DMS153 (cell line): ENCODE measurements at places on chromosomes 7 and 10.

- no peak for DNase-seq
Measured at GRCh38 chr7:91949221-91950009, 8.8 kb downstream of the AKAP9 start.

DNA sequence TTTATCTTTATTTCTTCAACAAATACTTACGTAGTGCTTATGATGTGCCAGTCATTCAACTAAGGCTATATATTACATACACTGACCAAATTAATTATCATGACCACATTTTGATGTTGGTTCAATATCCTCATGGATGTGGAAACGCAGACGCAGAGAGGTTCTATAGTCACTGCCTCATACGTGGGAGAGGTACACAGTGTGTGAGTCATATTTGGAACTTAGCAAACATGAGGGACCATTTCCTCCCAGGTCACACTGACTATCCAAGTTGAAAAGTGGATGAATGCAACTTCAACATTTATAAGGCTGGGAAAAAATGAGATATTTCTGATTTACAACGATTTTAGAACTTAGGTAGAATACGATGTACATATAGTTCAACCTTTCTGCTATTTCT lies 113.6 kb downstream of the PRLHR start:
- DNase-seq, result no peak

- DNase-seq, result no peak
Measured at GRCh38 chr10:323651-324293, 188.5 kb downstream of the ZMYND11 start.

- no peak for DNase-seq
Measured at GRCh38 chr7:132124575-132124974, 451.7 kb downstream of the PLXNA4 start.

- no peak for DNase-seq
Measured at GRCh38 chr7:16586081-16586874, 59.3 kb downstream of the ANKMY2 start.

DNA sequence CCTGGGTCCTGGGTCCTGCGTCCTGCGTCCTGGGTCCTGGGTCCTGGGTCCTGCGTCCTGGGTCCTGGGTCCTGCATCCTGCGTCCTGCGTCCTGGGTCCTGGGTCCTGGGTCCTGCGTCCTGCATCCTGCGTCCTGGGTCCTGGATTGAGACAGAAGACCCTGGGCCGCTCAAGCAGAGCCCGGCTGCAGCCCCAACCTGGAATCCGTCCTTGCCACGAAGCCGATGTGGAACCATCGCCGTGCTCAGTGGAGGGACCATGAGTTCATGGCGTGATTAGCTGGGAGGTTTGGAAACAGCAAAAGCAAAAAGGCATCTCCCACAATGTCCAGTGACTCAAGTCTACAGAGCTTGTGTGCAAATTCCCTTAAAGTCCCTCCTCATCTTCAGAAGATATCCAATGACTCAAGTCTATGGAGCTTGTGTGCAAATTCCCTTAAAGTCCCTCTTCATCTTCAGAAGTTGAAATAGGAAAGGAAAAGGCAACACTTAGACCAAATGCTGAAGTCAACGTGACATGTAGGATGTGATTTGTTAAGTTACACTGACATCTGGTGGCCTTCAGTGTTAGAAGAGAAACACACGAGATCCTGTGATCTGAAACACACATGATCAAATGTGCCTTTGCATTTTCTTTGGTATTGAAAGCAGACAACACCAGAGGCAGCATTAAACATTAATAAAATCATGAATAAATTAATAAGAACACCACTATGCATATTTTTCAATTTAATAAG lies 179.9 kb downstream of the PTPRN2 start:
- DNase-seq, result peak; percentile 58

DNA sequence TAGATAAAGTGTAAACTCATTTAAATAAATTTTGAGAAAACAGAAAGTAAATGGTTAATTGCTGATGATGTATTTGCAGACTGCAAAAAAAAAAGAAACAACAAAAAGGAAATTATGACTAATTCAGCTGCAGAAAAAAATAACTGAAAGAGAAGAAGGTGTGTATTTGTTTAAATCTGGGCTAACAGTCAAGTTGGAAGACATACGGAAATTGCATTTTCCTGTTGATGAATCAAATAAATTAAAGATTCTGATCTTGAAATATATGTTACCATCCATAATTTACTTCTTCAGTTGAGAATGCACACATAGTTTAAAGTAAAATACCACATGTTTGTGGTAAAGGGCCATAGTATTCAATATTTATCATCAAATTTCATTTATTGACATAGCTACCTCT lies 19.3 kb upstream of the ING3 start:
- DNase-seq, result no peak

- DNase-seq, result no peak
Measured at GRCh38 chr7:28536259-28536658, 123.9 kb downstream of the CREB5 start.

- DNase-seq, result no peak
Measured at GRCh38 chr7:84970670-84971069, 216.2 kb downstream of the SEMA3D start.

DNA sequence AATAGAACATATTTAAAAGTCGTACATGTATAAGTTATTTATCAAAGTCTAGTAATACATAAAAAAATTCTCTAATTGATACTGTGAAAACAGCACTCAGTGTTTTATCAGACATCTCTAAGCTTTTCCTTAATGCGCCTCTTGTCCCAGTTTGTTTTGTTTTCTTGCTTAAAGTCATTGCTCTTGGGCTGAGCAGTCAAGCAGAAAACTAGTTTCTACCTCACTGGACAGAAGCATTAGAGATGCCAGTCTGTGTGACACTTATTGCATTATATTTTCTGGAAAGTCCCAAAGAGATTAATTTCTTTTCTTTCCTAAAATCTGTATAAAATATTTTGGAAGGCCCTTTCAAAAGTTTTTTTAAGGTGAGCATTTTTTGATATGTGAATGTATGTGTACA lies 236.2 kb downstream of the PCLO start:
- DNase-seq, result no peak

- no peak for DNase-seq
Measured at GRCh38 chr7:14691597-14692203, 210.9 kb downstream of the DGKB start.

- DNase-seq, result no peak
Measured at GRCh38 chr7:28806841-28807240, 151.3 kb downstream of the TRIL start.

GRCh38 chr10:3056280-3057037 lies 10.9 kb upstream of the PFKP start:
- no peak for DNase-seq

DNA sequence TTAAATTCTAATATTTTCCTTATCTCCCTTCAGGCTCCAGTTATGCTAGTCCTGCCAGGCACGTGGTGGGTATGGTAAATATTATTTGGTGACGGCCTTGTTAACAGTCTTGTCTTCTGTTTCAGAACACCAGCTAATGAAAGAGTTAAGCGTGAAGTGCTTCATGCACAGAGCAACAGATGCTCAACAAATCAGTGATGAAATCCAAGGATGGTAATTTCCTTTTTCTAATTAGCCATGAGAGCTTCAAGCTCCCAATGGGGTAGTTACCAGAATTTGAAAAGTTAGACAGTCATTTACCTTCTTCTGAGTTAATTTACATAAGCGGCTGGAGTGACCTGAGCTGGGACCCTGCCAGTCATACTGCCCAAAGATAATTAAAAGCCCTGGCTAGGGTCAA lies 1.9 kb upstream of the OTUD1 start:
- no peak for DNase-seq

- DNase-seq, result no peak
Measured at GRCh38 chr7:69889976-69890351, 291.7 kb downstream of the AUTS2 start.

DNA sequence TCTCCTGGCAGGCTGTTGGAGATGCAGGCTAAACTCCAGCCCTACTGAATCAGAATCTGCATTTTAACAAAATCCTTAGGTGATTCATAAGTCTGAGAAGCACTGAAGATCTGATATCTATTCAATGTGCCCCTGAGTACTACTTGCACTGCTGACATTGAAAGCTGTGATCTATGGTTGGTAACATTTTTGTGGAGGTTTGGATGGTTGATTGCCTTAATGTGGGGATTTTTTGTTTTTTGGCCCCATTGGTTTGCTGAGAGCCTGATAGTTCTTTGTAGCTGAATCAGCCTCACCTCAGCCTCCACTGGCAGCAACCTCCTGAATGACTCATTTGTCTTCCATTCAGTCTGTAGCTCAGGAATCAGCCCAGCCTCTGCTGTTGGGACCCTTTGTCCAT lies 14.7 kb upstream of the LRRN3 start:
- no peak for DNase-seq

DNA sequence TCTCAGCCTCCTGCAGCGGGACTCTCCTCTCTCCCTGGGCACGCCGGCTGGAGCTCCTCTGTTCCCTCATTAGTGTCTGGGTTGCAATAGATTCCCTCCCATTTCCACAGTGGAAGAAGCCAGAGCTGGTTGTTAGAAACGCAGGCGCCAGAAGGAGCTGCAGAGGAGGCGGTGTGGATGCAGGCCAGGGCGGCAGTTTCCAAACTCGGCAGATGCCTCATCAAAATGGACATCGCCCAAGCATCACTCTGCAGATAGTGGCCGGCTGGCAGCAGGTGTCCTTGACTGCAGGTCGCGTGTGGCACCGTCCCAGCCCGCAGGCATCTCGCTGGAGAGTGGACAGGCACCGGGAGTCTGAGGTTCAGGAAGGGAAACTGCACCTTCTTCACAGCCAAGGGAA lies 201.8 kb downstream of the TCERG1L start:
- no peak for DNase-seq

DNA sequence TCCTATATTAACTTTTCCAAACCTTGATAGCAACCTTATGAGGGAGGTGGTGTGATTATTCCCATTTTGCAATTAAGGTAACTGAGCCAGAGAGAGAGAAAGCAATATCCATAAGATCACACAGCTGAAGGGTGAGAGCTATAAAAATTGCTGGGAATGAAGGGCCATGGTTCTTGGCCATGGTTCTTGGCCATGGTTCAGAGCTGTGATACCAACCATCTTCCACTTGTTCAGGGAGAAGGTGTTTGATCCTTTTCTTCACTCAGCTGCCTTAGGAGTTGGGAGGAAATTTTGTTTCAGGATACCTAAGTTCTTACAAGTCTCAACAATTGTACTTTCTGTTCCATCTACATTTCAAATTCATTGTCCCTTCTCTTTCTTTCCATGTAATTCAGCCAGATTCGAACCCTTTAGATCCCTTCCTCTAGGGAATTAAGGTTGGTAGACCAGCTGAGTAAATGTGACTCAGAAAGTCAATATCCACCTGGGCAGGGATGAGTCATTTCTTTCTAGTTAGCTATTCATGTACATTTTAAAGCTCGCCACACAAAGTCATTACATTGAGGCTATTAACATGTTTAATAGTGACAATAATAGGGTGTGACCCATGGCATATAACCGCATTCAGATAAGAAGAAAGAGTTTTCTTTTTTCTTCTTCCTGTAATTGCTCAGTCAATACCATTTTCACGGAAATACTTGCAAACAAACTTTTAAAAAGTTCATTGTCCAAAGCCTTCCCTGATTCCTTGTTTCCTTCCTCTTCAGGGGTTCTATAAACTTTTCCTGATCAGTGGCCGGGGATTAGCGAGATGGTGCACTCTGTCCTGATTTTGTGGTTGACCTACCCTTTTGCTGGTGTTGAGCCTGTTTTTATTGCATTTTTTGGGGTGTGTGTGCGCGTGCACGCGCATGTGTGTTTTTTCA lies 143.4 kb downstream of the TCF7L2 start:
- DNase-seq, result peak; percentile 81

DNA sequence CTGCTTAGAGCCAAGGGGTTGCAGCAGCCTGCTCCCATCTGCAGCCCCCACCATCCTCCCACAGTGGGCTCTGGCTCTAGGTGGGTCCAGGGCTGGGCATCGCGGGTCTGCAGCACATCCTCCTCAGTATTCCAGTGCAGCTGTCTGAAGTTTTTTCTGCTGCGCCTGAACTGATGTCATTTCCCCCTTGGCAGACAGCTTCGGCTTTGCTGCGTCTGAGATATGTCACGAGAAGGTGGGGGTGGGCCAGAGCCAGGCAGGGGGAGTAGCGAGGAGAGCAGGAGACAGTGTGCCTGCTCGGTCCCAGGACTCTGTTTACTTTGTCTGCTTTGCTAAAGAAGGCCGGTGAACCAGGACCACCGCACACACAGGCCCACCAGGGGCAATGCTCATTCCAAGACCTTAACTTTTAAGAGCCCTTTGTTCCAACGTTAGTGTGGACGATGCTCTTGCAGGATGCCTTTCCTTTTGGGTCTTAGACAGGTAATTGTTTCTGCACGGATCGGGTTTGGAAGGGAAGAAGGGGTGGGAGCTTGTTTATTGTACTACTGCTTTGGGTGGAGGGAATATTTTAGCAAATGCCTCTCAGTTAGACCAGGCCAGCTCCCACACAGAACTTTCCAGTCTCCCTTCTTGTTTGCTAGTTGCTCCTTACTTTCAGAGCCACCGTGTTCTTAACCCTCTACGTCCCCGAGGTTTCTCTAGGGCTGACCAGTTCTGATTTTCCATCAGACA lies 32.4 kb downstream of the WBP1L start:
- no peak for DNase-seq

DNA sequence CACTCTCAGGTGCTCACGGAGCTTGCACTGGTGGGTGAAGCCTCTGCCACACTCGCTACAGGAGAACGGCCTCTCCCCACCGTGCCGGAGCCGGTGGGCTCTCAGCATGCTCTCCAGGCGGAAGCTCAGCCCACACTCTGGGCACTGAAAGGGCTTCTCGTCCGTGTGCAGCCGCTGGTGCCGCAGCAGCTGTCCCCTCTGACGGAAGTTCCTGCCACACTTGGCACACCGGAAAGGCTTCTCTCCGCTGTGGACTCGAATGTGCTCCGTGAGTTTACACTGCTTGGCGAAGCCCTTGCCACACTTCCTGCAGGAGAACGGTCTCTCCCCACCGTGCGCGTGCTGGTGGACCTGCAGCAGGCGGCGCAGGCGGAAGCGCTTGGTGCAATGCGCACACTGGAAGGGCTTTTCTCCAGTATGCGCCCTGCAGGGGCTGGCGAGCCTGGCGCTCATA lies 19.3 kb downstream of the ZNF786 start:
- DNase-seq, result no peak

- no peak for DNase-seq
Measured at GRCh38 chr7:151244841-151245346, 3.6 kb downstream of the SMARCD3 start.

- no peak for DNase-seq
Measured at GRCh38 chr10:119248681-119249080, 41.3 kb downstream of the GRK5 start.
